Glutamatergic neuron (in vitro differentiated cells): ENCODE measurements at places on chromosomes 12 and 14.

DNA sequence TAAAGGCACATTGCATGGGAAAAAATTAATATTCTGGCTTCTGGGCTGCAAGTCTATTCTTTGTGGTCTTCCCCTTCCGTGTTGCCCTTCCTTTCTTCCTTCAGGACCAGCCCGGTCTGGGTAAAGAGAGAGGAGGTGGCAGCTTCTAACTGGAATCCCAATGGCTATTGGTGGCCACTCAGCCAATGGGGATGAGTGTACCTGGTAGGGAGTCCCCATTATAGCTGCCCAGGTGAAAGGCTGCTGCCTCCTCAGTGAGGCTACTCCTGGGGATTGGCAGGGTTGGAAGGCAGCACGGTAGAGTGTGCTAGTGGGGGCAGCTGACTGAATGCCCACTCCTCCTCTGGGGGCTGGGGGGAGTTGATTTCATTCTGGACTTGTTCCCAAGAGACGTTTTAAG lies 112.6 kb downstream of the RBM19 start:
- DNase-seq: no peak

GRCh38 chr12:123062681-123063486 lies 82.4 kb downstream of the ARL6IP4 start:
- no peak for DNase-seq

- DNase-seq: no peak
Measured at GRCh38 chr12:105799103-105799502, 339.7 kb downstream of the NUAK1 start.

DNA sequence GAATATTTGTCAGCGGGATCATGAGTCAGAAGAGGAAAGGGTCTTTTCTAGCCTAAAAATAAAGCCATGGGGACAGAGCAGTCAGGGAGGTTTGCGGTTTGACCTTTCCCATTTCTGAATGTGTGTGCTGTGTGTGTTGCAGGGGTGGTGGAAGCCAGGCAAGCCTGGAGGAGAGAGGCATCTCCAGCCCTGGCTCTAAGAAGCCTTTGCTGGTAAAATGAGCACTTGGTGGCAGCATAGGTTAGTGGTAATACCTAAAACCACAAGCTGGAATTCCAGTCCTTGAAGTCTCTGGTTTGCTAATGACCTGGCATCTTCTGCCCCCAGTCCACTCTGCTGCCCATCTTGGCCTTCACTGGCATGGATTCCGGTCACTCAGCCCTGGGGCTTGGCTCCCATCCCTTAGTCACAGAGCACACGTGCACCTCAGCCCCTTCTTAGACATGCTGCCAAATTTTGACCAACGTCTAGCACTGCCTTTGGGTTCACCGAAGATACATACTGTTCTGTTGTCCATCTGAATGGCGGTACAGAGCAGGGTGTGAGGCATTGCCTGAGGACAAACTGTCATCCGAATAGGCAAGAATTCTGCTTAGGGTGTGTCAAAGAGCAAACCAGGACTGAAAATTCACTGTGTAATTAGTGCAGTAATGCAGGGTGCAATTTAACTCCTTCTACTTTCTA lies 52.7 kb downstream of the KCNA5 start:
- DNase-seq: no peak

GRCh38 chr12:118357257-118358007 lies 15.3 kb downstream of the TAOK3 start:
- no peak for DNase-seq

GRCh38 chr12:46154221-46154985 lies 114.4 kb downstream of the SLC38A1 start:
- DNase-seq: no peak

- no peak for DNase-seq
Measured at GRCh38 chr14:67581643-67582042, 18.4 kb downstream of the PIGH start.

DNA sequence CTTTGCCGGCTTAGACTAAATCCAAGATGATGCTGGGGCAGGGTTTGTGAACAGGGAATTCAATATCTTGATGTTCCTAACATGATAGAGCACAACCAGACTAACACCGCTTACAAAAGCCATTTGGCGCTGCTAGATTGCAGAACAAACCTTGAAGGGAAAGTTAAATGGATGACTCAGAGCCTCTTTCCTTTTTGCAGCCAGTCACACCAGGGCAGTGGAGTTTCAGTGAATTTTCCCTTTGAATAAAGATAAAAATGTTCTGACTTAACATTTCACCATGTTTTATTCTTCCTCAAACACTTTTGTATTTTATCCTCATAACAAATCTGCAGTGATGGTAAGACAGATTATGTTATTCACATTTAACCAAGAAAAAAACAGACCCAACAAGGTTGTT lies 47.3 kb downstream of the PDE6H start:
- no peak for DNase-seq

- DNase-seq: no peak
Measured at GRCh38 chr12:105480162-105480561, 149.7 kb downstream of the C12orf75 start.

GRCh38 chr12:63899396-63899795 lies 54.9 kb downstream of the SRGAP1 start:
- no peak for DNase-seq

GRCh38 chr12:48356041-48356768 lies 5.5 kb upstream of the ZNF641 start:
- no peak for DNase-seq

- DNase-seq: no peak
Measured at GRCh38 chr14:32492457-32492856, 163.4 kb downstream of the AKAP6 start.

- DNase-seq: peak; percentile 79
Measured at GRCh38 chr14:95876761-95877538, at the start of gene TUNAR. Gene TUNAR, plus strand, starts transcription at chr14:95876832.

DNA sequence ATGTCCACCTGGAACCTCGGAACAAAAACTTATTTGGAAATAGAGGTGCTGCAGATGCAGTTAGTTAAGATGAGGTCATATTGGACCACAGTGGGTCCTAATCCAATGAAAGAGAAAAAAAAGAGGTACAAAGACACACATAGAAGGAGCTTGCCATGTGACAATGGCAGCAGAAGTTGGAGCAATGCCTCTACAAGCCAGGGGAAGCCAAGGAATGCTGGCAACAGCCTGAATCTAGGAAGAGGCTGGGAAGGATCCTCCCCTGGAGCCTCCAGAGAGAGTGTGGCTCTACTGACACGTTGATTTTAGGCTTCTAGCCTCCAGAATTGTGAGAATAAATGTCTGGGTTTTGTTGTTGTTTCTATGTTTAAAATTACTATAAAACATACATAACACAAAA lies 521.8 kb upstream of the CCDC196 start:
- DNase-seq: no peak

DNA sequence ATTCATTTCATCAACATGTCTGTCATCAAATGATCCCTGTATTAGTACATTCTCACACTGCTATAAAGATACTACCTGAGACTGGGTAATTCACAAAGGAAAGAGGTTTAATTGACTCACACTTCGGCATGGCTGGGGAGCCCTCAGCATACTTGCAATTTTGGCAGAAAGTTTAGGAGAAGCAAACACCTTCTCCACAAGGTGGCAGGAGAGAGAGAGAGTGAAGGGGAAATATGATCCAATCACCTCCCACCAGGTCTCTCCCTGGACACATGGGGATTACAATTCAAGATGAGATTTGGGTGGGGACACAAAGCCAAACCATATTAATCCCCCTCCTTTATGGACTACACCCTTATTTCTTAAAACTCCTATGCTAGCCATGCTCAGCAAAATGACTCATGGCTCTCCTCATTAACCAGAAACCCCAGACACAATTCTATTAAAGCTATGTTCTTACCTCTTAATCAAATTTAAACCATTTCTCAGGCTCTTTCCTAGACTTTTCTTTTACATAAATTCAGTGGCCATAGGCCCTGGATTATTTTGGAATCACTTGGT lies 932.3 kb downstream of the FLRT2 start:
- DNase-seq: no peak

- DNase-seq: no peak
Measured at GRCh38 chr12:6957151-6957701, 6.1 kb downstream of the PTPN6 start.

DNA sequence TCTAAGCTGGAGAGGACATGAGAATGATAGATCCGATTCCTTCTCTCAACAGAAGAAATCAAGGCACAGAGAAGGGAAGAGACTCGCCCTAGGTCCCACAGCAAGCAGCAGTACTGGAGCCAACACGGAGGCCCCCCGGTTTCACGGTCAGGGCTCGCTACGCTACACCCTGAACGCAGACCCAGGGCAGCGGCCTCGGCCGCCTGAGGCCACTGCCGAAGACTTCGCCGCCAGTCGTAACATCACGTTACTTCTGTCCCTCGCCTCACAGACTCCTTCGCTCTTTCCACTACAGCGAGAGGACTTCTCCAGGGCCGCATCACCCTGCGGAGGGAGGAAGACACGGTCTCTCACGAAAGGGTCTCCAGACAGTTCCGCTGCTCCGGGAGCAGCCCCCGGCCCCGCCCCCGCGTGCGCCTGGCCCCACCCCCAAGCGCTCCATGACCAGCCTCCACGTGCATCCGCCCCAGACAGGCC lies 411 bp upstream of the DCAF4 start:
- DNase-seq: no peak

DNA sequence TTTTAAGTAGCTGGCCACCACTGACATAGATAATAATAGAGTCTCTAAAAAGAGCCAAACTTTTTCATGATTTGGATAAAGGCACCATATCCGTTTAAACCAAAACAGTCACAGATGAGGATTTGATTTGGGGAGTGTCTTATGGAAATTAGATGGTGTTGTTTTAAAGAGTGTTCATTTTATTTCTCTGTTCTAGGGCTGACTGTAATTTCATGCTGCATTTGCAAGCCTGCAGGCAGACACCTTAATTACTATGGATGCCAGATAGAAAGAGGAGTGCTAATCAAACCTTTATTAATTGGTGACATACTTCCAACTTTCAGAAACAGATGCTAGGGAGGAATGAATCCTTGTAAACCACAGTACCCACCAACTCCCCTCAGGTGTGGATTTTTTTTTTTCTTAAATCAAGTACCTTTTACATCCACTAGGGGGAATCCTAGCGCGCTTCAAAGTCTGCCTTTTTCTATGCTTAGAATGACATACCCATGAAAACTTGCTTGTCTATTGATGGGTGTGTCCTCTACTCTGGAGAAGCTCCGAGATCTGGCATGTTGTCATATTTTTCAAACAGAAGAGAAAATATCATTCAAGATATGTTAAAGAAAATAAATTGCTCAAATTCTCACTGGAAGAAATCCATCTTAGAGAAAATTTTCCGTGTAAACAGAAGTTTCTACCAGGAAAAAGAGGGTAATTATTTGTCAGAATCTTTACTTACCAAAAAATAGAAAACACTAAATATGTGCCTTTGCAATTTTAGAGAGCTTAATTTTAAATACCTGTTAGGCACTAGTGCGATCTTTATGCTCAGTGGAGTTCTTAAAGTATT lies 14.2 kb upstream of the PLXNC1 start:
- DNase-seq: no peak

GRCh38 chr12:132904718-132905328 lies 17.4 kb upstream of the CHFR start:
- peak; percentile 86 for DNase-seq

GRCh38 chr12:69350002-69350626 lies 1.9 kb downstream of the LYZ start:
- DNase-seq: no peak

- DNase-seq: no peak
Measured at GRCh38 chr12:78674311-78675090, 190.1 kb upstream of the SYT1 start.

- no peak for DNase-seq
Measured at GRCh38 chr12:49233842-49234526, 30.9 kb upstream of the TUBA1C start.

DNA sequence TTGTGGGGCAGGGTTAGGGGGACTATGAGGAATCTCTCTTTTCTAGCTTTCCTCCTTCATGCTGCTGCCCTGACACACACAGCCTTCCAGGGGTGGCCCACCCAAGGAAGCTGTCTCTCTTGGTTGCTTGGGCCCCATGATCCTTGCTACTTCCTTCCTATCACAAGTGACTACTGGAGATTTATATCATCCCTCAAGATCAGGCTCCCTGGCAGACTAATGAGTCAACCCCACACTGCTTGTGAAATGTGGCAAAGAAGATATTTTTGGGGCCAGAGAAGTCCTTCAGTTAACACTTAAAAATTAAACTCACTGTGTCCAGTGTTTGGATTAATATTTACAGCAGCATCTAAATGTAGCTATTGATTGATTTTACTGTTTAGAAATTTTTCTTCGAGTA lies 1.5 kb downstream of the OR4E1 start:
- no peak for DNase-seq

DNA sequence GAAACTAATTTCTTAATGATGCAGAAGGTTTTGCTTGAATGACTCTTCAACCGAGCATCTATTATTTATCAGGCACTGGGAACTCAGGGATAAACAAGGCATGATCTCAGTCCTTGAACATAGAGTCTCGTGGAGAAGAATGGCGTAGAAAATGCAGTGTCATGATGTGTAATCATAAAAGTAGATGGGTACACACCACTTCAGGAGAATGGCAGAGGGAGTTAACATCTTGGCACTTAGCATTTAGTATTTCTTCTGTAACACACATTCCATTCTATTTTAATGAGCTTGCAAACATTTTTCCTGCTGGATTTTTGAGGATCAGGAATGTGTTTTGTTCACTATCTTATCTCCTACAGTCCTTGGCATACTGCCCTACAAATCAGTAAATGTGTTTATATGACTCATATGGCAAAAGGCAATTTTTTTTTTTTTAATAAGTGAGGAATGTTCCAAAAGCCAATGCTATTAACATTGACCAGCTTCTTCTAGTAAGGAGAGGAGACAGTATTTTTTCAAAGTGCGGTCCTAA lies 3.8 kb downstream of the TXNRD1 start:
- DNase-seq: no peak

- DNase-seq: peak; percentile 82
Measured at GRCh38 chr14:33848706-33849454, 102.0 kb downstream of the EGLN3 start.

- no peak for DNase-seq
Measured at GRCh38 chr14:38611928-38612327, 356.0 kb upstream of the CLEC14A start.

DNA sequence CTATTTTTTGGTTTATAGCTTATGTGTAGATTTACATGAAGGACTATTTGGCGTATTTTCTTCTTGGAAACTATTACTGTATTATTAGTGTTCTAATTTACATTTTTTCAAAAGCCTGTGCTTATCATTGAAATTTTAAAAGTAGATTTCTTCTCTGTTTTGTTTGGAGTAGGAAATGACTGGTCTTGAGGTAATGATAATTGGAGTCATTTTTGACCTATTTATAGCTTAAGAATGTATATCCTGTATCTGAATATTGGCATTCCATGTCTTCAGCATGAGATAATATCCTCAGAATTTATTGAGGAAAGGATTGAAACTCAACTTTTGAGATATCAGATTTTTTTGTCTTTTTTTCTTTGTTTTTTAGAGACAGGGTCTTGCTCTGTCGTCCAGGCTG lies 193.4 kb downstream of the ERC1 start:
- no peak for DNase-seq

GRCh38 chr12:80412343-80412953 lies 31.6 kb upstream of the PTPRQ start:
- no peak for DNase-seq

- no peak for DNase-seq
Measured at GRCh38 chr14:68236582-68237458, 417.2 kb downstream of the RAD51B start.

GRCh38 chr12:111149299-111149698 lies 219.6 kb downstream of the PHETA1 start:
- no peak for DNase-seq
